Stimulated activated effector memory CD8-positive, alpha-beta T cell treated with anti-CD3 and anti-CD28 coated beads, Interleukin-12 subunit alpha, Interleukin-12 subunit beta, amount 100 ng/mL, for 72 hours (primary cell): ENCODE measurements at places on chromosomes 7 and 10.

- no peak for DNase-seq
Observed at GRCh38 chr7:42947521-42947920, 15.3 kb downstream of the MRPL32 start.

GRCh38 chr7:1095621-1096155 lies 7.8 kb downstream of the GPER1 start:
- no peak for DNase-seq

DNA sequence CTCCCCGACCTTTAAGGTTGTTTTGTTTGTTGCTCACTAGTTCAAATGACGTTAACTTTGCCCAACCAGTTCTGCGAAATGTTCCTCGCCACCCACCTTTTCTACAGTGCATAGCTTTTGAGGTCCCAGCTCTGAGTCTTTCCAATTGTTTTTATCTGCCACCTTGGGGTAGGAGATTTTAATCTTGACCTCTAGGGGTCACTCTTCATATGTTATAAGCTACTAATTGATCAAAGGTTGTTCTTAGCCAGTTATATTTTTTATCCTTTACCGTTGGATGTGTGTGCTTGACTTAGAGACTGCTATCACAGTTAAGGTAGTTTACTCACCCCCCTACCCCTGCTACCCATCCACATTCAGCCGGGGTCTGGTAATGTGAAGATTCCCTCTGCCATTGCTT lies 372.4 kb downstream of the SUGCT start:
- no peak for DNase-seq

DNA sequence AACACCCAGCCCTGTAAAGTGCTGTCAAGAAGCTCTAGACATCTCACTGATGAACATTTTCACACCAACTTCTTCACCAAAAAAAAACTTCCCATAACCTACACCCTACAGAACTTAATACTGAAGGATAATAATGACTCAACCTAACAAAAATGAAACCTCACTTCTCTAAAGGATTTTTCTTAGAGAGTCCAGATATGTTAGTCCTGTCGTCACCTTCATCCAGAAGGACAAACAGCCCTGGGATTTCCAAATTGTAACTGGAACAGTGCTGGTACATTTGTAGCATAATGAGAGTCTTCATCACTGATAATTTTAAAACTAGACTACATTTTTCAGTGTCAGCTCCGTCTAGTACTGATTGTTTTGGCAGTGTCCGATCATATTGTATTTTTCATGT lies 528.6 kb upstream of the CELF2 start:
- no peak for DNase-seq

DNA sequence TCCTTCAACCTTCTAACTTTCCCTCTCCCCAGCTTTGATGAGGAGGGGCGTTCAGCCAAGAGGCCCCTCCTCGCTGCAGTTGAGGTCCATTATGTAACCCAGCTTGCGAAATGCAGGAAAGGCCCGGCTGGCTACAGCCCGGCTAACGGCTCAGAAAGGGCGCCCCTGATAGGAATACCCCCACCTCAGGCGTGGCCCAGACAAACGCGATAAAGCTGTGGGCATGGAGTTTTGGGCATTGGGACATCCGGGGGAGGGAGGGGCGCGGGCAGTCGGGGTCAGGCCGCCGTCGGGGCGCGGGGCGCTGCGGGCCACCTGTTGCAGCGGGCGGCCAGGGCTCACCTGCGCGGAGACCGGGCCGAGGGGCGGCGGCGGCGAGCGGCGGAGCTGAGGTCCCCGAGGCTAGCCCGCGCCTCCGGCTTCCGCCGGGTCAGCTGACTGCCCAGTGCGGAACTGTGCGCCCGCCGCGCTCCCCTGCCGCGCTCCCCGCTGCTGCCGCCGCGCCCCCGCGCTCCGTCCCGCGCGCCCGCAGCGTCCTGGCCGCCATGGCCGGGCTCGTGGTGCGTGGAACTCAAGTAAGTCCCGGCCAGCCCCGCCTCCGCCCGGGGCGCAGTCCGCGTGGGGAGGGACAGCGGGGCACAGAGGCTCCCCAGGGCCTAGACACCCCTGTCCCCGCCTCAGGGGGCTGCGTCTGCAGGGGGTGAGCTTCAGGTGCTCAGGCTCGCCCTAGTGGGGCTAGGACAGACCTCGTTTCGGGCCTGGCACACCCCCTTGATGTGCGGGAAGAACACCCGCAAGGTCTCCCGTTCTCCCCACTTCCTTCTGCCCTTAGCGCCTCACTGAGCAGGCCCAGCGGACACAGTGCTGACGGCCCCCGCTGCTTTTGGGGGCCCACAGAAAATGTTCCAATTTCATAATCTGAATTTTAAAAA lies at the start of gene LRMDA:
TSS of gene LRMDA (plus strand) at position 445 of the 932 bp plus-strand sequence.
- no peak for DNase-seq

GRCh38 chr10:127690176-127690835 lies 46.7 kb upstream of the FOXI2 start:
- no peak for DNase-seq

GRCh38 chr7:13827716-13828115 lies 161.8 kb downstream of the ETV1 start:
- DNase-seq, result no peak

GRCh38 chr7:7127773-7128172 lies 54.6 kb upstream of the C1GALT1 start:
- DNase-seq, result no peak

DNA sequence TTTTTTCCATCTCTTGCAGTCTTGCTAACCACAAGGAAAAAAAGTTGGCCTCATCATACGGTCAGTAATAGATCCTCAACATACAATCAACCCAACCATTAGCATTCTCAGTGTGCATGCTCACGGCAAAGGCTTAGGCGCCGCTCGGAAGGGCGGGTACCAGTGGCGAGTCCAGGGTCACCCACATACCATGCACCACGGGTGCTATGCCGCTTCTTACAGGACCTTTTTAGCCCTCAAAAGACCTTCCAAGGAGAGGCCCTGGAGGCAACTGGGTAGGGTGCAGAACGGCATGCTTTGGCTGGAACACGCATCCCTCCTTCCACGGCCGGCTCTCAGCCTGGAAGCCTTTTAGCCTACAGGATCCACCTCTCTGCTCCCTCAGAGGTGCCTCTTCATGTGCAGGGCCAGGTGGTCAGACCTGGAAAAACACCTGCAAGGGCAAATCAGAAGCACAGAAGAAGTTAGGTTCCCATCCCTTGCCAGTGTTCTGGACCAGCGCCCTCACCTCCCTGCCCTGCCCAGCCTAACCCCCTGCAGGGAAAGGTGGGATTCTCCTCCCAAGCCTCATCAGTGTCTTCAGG lies 5.8 kb downstream of the KLF6 start:
- no peak for DNase-seq

- DNase-seq, result no peak
Observed at GRCh38 chr10:34305189-34305588, 509.9 kb downstream of the PARD3 start.

- no peak for DNase-seq
Observed at GRCh38 chr10:132135053-132135872, 51.5 kb upstream of the DPYSL4 start.

- no peak for DNase-seq
Observed at GRCh38 chr10:31134311-31134952, 102.8 kb upstream of the ZNF438 start.

- no peak for DNase-seq
Observed at GRCh38 chr7:135620447-135620846, 41.9 kb upstream of the STMP1 start.

GRCh38 chr7:41832941-41833340 lies 130.1 kb upstream of the INHBA start:
- no peak for DNase-seq

- no peak for DNase-seq
Observed at GRCh38 chr7:130930681-130931080, 196.7 kb upstream of the KLF14 start.

GRCh38 chr7:94364816-94365215 lies 29.9 kb upstream of the COL1A2 start:
- no peak for DNase-seq

DNA sequence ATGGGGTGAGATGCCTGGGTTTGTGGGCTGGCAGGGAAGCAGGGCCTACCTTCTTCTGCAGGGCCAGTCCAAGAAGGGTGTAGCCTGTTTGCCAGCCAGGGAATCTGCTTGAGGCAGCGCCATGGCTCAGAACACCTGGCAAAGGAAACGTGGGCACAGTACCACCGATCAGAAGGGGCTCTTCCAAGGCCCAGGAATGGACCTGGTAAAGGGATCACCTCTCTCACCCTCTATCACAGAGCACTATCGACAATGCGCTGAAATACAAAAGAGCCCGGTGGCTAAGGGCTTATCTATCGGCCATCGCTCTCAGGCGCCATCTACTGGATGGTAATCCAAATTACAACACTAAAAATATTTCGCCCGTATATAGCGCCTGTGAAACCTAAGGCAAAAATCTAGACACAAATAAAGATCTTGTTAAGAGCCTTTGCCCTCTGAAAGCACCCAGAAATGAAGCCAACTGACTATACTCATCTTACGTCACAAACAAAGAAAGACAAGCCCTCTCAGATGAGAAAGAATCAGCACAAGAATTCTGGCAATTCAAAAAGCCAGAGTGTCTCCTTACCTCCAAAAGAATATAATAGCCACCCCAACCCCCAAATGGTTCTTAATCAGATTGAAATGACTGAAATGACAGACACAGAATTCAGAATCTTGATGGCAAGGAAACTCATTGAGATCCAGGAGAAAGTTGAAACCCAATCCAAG lies 217.8 kb upstream of the HPS1 start:
- peak; percentile 59 for DNase-seq

DNA sequence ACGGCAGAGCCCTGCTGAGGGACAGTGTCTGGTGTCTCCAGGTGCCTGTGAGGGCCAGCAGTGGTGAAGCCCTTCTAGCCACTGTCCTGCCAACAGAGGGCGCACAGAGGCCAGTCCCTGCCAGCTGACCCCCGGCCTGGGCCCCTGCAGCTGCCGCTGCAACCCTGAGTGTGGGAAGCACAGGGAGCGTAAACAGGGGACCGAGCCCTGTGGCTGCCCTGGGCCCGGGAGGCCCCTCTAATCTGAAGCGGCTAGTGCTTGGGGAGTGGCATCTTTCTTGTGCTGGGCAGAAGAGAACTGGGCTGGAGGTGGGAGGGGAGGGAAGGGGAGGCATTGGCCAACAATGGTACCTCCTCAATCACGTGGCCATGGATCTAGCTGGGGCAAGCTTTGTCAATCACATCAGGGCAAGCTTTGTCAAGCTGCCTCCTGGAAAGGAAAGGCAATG lies 34.6 kb downstream of the TRIM8 start:
- DNase-seq, result peak; percentile 28

- no peak for DNase-seq
Observed at GRCh38 chr10:12340371-12340770, 9.0 kb upstream of the CAMK1D start.

DNA sequence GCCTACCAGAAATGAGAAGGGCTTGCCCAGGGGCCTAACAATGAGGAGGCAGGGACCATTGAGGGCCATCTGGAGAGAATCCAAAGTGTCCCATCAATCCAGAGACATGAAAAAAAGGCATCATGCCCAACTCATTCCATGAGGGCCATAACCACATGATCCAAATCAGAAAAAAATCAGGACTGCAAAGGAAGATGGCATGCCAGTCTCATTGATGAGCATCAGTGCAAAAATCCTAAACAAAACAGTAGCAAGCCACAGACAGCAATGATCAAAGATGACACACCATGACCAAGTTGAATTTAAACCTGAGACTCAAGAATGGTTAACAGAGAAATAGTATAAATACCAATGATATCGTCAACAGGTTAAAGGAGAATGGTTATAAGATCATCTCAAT lies 7.0 kb upstream of the CYP3A4 start:
- DNase-seq, result no peak

- DNase-seq, result no peak
Observed at GRCh38 chr7:78165454-78165853, 366.9 kb downstream of the PHTF2 start.

DNA sequence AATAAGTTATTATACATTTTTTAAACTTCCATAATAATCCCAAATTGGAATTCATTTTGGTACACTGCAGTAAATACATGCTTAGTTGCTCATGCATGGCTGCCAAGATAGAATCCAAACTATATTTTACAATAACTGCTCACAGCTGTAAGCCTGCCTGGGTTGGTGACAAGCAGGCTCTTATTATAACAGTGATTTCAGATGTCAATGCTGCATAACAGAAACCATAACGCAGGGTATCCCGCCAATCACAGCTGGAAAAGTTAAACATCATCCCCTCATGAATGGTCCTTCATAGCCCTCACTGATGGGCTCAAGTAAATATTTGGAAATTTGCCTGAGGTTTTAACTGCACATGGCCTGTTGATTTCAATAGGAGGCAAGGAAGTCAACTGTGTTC lies 149.8 kb downstream of the AMPH start:
- DNase-seq, result no peak

DNA sequence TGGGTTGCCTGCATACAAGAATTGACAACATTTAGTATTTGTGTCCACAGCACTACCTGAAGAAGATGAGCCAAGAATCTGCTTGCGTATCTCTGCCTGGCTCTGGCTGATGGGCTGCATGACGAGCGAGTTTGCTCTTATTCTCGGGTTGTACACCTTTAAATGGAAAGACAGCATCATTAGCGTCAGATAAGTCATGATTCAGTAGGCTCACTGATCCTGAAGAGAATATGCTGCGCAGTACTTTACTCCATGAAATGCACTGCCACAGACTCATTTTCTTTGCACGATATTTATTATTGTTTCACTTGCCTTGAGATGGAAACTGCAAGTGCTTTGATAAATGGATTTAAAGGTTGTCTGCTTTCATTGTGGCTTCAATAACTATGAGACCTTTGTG lies 28.6 kb downstream of the DHX32 start:
- DNase-seq, result no peak

GRCh38 chr10:114022766-114023597 lies 20.7 kb upstream of the ADRB1 start:
- DNase-seq, result no peak

DNA sequence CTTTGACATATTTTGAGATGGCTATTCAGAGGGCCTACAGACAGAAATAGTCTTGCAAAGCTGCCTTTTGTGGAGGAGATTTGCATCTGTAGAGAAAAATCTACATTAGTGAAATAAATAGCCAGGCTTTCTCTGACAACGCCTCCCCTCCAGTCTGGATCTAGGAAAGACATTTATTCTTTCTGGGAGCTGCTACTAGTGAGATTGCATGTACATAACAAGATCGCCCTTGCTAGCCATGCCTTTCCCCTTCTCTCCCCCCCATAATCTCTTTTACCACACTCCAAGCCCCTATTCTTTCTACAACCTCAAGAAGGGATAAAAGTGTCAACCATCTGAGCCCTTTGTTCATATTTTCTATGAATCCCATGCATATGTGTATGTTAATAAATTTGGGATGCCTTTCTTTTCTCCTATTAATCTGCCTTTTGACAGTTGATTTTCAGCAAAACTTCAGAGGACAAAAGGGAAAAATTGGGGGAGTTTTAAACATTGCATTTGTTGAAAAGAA lies 194.2 kb downstream of the SNX13 start:
- no peak for DNase-seq

GRCh38 chr7:137343281-137343841 lies at the start of gene PTN:
Gene PTN (minus strand): TSS chr7:137343733. CDS start chr7:137254973, 88,760 bp downstream.
- DNase-seq, result no peak

DNA sequence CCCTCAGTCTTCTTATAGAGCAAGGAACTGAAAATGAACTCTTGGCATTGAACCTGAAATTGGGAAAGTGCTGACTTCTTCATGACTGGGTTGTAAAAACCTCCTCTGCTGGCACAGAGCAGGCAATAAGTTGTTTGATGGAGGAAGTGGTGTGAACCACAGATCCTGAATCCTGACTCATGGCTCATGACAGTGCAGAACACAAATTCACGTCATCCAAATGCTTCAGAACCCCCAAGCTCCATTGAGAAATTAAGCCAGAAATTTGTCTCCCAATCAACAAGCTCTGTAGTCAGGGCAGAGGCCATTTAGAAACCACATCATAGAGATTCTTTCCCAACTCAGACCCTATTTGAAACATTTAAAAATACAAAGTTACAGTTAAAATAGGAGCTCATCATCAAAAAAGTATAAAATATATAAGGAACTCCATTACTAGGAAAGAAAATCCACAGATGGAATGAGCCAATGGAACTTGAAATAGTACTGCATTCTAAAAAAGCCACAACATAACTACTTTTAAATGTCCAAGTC lies 10.3 kb upstream of the STK17A start:
- no peak for DNase-seq
